Peyer's patch (tissue), 4 donors: ENCODE measurements at places on chromosomes 6 and 20.

DNA sequence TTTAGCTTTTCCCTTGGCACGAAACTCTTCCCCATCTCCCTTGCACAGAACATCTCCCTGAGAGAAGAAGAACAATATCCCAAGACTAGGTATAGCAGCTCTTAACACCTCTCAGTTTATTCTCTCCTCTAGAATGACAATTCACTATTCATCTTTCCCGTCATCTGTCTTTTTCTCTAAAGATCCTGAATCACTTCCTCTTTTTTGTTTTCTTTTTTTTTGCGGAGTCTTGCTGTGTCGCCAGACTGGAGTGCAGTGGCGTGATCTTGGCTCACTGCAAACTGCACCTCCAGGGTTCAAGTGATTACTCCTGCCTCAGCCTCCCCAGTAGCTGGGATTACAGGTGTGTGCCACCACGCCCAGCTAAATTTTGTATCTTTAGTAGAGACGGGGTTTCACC, 574.4 kb upstream of the MAP3K7 start:
- no peak for DNase-seq

GRCh38 chr6:136563386-136564152, 13.3 kb upstream of the MAP7 start:
- DNase-seq = no peak

- no peak for DNase-seq
Observed at GRCh38 chr6:152973916-152974315, 8.9 kb downstream of the FBXO5 start.

- no peak for DNase-seq
Observed at GRCh38 chr6:40903456-40903855, 135.6 kb downstream of the UNC5CL start.

GRCh38 chr20:10171864-10172751, 46.5 kb upstream of the SNAP25 start:
- DNase-seq = peak; percentile 58

GRCh38 chr20:38126932-38127621, 38.0 kb downstream of the TGM2 start:
- peak; percentile 49 for DNase-seq

- DNase-seq = no peak
Observed at GRCh38 chr6:144744720-144745119, 459.6 kb downstream of the UTRN start.

GRCh38 chr6:144259986-144260385, 25.1 kb upstream of the UTRN start:
- DNase-seq = no peak

GRCh38 chr6:6631534-6632276, 43.2 kb downstream of the LY86 start:
- DNase-seq = no peak

GRCh38 chr6:15411766-15412165, 165.9 kb downstream of the JARID2 start:
- DNase-seq = no peak

DNA sequence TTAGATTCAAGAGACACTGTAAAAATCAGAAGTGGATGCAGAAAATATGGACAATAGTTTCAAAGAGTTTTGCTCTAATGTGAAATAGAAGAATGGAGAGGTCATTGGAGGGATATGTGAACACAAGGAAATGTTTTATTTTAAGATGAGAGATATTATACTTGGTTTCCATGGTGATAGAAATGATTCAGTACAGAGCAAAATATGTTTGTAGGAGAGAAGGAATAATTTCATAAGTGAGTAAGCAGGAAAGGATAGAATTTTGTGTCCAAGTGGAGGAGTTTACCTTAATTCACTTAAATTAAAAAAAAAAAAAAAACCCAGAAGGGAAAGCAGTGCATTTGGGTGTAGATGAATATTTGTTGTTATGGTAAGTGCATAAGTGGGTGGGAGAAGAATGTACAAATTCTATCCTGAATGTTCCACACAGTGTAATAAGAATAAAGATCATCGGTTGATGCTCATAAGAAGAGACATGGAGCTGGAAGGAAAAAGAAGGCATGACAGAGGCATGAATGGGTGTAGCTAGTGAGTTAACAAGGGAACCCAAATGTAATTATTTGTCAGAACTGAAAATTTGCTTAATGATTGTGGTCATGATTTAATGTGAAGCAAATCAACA, 688.9 kb upstream of the GJE1 start:
- DNase-seq = no peak

GRCh38 chr20:2338411-2339066, 42.2 kb upstream of the TGM6 start:
- DNase-seq = no peak

- peak; percentile 67 for DNase-seq
Observed at GRCh38 chr20:50138479-50139393, 14.8 kb downstream of the PEDS1 start.

DNA sequence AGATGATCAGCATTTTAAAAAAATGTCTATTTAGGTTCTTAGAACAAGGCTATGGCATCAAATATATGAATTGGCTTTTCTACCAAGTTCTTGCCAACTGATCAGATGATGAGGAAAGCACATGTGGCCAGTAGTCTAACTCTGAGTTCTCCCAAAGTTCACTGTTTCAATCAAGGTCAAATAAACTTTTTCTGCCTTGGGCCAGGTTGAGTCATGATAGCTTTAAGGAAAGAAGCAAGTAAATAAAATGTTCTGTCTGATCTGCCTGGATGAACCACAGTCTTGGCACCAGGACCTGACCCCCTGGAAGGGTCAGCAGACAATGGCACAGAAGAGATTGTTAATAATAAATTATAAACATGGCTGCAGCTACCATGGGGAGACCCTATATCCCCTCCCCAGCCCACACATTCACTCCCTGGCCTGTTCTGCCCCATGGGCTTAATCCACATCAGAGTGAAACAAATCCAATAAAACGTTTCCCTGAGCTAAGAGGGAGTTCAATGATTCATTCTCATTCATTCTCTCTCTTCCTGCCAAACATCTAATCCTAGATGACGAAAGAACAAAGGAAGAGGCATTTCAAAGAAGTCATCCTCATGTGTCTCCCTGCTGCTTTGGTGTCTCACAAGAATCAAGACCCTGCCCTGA, 661.6 kb downstream of the DHX35 start:
- DNase-seq = no peak

- no peak for DNase-seq
Observed at GRCh38 chr6:33694401-33694931, 17.0 kb downstream of the UQCC2 start.

DNA sequence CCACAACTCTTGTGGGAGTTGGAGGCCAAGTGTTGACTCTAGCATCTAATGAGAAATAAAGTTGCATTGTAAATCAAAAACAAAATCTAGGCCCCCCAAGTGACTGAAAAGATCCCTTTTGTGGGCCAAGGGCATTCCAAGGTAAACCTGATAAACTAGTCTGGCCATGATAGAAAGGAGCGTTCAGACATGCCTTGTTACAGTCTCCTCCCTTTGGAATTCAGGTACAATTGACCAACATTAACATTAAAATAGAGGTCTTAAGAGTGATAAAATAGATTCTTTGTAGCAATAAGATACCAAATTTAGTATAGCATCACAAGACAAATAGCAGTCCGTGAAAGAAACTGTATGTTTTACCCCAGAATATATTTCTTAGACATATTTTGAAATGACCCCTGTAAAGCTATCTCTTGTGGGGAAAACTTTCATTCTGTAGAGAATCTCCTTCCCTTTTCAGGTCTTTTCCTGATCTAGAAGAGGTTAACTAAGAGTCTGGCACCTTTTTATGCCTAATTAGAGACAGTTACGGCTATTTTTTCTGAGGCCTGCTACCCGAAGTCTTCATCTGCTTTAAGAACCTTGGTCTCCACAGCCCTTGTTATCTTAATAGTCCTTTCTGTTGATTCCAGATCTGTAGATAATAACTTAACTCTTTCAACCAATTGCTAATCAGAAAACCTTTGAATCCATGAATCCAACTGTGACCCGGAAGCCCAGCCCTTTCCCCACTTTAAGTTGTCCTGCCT, 495.4 kb upstream of the MMS22L start:
- no peak for DNase-seq

- DNase-seq = no peak
Observed at GRCh38 chr20:63752411-63753101, 13.0 kb downstream of the SLC2A4RG start.

DNA sequence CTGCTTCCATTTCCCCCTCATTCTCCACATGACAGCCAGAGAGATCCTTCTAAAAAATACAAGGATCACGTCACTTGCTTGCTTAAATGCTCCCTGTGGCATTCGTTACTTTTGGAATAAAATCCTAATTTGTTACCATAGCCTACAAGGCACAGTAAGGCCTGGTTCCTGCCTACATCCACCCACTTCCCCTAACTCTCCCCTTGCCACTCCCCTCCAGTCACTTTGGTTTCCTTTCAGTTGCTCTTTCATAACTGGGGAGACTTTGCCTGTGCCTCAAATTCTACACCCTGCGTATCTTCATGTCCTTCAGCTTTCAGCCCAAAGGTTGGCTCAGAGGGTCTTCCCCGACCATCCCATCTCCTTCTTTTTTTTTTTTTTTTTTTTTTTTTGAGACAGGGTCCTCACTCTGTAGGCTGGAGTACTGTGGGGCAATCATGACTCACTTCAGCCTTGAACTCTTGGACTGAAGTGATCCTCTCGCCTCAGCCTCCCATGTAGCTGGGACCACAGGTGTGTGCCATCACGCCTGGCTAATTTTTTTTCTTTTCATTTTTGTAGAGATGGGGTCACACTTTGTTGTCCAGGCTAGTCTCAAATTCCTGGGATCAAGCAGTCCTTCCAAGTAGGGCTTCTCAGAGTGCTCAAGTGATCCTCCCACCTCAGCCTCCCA, 12.5 kb downstream of the ID1 start:
- no peak for DNase-seq

DNA sequence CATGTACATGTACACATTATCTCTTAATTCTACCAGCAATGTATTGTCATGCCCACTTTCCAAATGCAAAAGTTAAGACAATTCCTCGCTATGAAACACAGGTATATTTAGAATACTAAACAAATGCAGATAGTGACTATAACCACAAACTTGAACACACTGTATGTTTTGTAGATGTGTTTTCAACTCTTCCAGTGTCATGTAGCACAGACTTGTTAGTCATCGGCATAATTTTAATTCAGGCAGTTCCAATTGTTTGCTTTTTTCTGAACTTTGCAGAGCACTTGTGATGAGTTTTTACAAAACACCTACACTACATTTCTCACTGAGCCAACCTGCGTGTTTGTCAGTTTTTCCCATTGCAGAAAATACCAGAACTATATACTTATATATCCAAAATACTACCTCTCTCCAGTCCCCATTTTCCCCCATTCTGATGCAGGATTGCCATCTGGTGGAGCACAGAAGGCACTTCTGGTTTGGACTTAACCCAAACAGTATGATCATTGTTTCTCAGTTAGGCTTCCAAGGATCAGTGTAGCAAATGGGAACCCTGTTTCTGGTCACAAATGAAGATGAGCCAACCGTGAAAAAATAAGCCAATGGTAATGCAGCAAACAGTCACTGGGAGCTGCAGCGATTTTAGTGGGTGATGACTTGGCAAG, 143.4 kb downstream of the ADGRB3 start:
- no peak for DNase-seq

DNA sequence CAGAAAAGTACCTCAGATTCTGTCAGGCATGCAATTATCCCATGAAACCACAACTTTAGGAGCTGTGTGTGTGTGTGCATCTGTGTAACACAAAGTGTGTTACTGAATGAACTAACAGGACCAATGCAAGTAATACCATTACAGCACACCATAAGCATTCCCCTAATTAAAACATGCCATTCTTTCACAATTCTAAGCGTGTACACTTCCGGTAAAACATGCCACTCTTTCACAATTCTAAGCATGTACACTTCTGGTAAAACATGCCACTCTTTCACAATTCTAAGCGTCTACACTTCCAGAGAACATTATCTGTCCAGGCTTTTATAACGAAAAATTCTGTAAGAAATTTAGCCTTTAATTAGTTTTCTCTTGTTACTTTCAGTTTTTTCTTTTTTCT, 238.2 kb downstream of the GMDS start:
- no peak for DNase-seq

DNA sequence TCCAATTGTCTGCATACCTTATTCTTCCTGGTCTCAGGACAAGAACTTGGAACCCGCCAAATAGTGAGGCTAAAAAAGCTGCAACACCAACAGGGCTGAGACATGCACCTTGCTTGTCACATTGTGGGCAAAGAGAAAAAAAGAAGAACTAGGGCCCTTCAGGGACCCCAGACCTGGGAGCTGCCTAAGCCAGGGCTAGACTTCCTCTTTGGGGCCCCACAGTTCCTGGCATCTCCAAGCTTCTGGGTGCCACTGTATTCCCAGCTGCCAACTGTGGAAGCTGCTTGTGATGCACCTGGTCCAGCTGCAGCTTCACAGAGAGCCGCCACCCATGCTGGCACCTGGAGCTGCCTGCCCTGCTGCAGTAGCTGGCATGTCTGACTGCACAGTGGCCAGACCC, 370.6 kb downstream of the CD83 start:
- DNase-seq = no peak

DNA sequence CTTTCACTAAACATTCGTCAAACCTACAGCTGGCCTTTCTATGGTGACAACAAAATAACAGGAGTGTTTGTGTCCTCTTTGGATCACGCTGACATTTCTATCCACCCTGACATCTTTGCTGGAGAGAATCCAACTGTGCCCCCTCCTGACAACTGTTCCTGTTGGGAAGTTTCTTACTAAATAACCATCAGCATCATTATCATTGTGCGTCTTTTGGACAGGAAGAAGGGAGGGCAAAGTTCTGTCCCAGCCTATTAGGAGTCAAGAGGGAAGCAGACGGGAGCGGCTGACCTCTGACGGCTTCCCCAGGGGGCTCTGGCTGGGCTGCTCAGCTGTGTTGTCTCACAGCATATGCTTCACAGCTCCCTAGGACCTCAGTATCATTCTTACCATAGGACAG, 195.9 kb upstream of the SULF2 start:
- DNase-seq = no peak

- DNase-seq = no peak
Observed at GRCh38 chr6:158437571-158437970, 122.3 kb upstream of the TMEM181 start.

GRCh38 chr6:74091136-74091793, 395.3 kb downstream of the CD109 start:
- DNase-seq = no peak

DNA sequence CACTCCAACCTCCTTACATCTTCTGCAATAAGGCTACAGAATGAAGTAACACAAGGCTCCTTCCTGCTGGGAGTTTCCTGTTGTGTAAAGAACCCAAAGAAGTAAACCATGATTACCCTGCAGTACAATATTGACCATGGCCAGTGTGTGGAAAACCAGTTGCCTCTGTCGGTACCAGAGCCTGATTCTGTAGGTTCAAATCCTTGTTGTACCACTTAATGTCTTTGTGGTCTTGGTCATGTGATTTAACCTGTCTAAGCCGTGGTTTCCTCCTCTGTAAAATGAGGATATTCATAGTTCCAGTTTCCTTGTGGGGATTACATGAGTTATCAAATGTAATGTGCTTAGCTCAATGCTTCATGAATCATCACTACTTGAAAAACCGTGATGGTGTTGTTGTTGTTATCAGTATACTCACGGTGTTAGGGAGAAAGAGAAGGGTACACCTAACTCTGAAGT, 60.3 kb upstream of the PRELID3B start:
- DNase-seq = no peak
